ENCODE measurements at places on chromosomes 3 and 15.

DNA sequence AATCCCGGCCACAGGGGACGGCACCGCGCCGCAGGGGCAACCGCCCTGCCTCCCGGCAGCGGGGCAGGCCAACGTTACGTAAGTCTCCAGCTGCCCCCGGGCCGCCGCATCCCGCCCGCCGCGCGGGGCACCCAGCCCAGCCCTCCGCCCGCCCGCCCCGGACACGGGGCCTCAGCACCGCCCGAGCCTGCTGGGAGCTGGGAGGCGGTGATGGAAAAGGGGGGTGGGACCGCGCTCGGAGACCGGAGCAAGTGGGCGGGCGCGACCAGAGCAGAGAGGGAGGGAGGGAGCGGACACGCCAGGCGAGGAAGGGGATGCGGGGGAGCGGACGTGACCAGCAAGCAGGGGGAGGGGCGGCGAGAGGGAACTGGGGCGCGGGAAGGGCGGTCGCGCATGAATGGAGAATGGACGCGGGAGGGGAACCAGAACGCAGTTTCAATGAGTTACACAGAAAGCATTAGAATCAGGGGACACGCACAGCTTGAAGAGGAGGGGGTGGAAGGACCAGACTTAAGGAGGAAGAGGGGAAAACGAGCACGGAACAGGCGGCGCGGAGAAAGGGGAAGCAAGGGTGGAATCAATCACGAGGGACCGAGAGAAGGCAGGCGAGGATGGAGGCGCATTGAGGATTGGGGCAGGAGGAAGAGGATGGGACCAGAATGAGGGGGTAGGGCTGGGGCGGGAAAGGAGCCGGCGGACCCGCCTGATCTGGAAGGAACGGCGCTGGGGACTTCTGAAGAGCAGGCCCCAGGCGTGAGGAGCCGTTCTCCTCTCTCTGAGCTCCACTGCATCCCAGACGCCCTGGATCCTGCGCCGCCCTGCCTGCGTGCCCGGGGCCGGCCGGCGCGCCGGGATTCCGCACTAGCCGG lies 559 bp downstream of the PKM start:
- DNase-seq, result no peak

DNA sequence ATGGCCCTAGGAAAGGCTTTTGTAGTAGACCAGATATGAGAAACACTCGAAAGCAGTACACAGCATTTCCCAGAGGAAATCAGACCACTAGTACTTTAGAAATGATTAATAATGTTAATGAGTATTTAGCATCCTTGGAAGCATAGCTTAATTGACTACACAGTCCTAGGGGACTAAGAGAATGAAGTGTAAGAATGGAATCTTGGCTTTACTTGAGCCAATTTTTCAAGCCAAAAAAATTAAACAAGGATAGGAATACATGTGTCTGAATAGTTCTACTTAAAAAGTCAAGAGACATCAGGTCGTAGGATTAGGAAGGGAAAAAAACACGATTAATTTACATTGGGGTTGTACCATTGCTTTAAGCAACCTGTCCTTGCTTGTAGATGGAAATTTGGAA lies 38.2 kb downstream of the DPPA2 start:
- no peak for DNase-seq

DNA sequence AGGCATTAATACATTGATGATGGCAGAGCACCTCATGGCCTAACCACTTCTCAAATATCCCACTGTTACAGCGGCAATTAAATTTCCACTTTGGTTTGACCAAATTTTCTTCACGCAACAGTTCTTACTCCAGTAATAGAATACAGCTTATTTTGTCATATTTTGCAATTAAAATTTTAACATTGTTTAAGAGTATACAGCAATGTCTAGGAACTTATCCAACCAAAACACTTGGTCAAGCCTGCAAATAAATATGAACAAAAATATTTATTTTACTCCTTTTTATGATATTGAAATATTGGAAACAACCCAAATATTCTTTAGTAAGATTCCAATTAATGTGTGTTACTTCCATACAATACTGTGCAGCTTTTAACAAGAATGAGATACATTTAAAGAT lies 45.3 kb upstream of the C3orf80 start:
- DNase-seq, result no peak

DNA sequence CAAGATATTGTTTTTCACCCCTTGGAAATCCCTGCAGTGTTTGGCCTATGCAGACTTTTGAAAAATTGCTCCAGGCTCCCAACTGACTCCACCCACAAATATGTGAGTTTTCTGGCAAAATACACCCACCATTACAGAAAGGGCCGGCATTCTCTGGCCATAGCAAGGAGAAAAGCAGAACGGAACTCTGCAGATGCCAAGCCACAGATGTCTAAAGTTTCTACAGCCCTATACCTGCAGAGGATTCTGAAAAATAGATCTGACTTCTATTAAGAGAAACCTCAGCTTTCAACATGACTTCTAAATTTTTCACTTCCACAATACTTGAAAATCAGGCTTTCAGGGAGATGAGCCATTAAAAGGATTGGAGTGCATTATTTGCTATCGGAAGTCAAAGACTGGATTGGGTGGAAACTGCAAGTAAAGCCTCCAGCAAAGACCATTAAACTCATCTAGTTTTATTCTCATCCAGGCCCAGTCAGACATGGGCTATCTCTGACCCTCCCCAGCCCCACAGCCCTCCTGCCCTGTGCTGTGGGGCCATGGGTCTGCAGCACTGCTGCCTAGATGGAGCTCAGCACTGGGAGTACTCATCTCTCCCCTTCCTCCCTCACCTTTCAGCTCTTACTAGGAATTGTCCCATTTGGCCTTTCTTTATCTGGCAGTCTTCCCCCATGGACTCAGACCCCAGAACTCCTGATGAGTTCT lies 243.1 kb upstream of the GOLGA6L4 start:
- DNase-seq, result no peak

Measured in stimulated activated CD8-positive, alpha-beta memory T cell treated with anti-CD3 and anti-CD28 coated beads, Interleukin-7, amount 100 ng/mL, for 1 hour (primary cell).